ENCODE measurements at places on chromosomes 16 and 17.

GRCh38 chr17:82127704-82128103, 29.7 kb upstream of the FASN start:
- no peak for DNase-seq

- no peak for DNase-seq
Measured at GRCh38 chr16:68458551-68458950, 10.2 kb upstream of the SMPD3 start.

DNA sequence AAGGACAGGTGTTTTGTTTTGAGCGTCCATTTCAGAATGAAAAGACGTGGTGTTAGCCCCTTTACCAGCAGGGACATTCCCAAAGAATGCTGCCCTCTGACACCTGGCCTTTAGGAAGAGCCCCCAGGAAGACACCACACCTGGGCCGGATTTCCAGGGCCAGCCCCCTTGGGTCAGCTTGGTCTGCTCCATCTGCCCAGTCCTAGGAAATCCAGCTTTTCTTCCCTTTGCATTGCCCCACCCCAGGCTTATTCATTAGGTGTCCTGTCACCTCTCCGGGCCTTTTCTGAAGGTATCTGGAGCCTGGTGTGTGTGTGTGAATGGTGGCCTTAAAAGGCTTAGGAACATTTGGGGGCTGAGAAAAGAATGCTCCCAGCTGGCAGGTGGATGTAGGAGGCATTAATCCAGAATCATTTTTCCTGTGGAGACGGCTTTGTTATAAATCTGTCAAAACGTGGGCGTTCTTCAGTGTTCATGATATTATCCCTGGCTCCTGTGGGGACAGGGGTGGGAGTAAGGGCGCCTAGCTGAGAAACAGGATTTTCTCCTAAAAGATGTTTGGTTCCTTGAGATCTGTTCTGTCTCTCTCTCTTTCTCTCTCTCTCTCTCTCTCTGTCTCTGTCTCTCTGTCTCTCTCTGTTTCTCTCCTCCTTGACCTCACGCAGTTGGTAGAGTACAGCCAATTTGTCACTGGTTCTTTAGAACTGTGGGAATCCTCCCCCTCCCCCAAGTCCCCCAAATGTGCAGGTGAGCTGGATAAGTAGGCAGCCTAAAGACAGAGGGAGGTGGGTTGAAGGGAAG, 84.0 kb downstream of the NTN1 start:
- no peak for DNase-seq

DNA sequence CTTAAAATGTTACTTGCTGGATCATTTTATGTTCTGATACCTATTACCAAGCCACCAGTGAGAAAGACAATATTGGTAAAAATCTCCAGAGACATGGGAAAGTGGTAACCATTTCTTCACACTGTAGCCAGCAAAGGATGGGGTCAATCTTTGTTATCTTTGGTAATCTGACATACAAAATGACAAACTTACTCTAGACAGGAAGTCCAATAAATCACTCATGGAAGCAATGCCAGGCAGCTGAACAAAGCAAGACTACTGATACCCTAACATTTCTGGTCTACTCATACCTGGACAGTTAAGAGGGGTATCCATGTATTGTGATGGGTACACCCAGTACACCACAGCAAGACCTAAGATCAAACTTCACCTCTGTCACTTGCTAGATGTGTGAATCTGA, 19.0 kb downstream of the GRB2 start:
- DNase-seq = no peak

GRCh38 chr16:88290850-88291830, 91.6 kb upstream of the ZNF469 start:
- DNase-seq = no peak

DNA sequence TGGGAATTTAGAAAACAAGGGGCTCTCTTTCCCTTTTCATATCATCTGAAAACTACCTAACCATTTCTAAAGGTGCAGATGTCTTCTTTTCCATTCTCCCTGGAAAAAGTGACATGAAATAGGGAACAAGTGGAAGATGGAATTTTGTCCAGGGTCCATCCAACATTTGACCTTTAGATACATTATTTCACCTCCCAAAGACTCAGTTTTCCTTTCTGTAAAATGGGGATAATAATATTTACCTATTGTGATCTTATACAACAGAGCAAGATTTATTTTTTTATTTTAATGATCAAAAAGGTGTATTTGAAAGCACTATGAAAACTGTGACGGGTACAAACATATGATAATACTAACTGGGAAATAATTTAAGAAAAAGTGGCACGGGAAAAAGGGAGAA, 106.3 kb downstream of the HS3ST3A1 start:
- DNase-seq = no peak

GRCh38 chr16:19020689-19021088, 37.0 kb downstream of the TMC7 start:
- DNase-seq = no peak

- DNase-seq = no peak
Measured at GRCh38 chr17:33803199-33803685, 451.8 kb upstream of the CCL2 start.

- no peak for DNase-seq
Measured at GRCh38 chr17:82920715-82921114, 80.9 kb upstream of the ZNF750 start.

DNA sequence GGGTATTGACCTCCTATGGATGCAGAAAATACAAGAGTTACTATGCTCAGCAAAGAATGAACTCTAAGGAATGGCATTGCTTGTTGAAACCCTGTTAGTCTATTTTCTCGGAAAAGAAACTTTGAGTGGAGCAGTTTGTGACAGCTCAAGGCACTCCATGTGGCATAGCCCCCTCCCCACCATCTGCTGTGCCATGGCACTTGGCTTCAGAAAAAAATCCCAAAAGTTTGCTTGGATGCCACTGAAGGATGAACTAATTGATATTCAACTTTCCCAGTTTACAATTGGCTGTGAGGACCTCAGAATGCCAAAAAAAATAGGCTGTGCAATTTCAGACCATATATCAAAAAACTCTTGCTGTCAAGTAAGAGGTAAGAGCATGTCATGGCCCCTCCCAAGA, 1.8 kb downstream of the KRT31 start:
- no peak for DNase-seq

DNA sequence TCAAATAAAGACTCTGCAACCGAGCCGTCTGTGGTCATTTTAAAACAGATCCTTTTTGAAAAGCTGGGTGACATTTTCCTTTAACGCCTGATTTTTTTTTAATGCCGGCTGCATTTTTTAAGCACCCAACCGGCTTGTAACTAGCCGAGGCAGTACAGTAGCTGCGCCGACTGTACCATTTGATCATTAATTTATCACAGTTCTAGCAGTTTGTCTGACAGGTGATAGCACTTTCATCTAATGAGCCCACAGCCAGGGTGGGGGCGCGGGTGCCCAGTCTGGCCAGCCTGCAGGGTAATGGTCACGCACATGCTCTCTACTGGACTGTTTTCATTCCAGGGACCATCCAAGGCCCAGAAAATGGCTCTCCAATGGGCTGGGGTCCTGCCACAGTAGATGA, 68.8 kb downstream of the IRX5 start:
- DNase-seq = no peak

DNA sequence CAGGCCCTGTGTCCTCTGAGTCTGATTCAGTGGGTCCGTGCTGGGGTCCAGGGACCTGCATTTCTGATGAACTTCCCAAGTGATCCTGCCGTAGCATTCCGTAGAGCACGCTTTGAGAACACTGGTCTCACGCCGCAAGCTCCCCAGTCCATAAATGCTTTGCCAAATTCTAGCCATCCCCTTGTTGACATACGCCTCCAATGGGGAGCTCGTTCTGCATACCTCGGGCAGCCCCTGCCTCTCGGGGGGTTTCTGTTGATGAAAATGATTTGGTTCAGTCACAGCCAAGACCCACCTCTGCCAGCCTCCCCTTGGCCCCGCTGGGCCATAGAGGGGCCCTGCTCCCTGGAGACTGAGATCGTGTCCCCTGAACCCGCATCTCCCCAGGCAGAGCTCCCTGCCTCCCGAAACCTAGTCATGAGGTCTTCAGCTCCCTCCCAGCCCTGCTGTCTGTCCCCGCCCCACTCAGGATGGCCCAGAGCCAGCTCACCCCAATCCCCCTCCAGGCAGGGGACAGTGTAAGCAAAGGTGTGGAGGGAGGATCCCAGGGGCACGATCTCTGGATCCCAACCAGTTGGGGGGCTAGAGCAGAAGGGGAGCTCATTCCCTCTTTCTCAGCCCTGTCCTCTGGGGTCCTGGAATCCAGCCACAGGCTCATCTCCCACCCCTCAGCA, 16.2 kb upstream of the SPNS2 start:
- no peak for DNase-seq

GRCh38 chr17:49694847-49695697, 12.7 kb downstream of the SLC35B1 start:
- DNase-seq = no peak

DNA sequence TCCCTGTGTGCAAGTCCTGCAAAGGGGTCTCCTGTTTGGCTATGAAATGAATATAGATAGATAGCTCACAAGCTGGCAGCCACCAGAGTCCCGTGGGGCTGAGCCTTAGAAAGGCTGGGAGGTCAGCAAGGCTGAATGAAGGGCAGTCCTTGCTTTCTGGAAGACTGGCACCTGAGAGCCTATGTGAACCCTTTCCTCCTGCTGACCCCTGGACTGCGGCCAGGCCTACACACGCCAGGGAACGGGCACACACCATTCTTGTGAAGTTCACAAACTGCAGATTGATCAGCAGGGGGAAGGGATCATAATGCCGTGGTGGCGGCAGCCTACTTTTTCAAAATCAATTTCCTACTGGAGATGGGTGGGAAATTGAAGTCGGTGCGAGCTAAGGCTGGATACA, 985 bp upstream of the C17orf107 start:
- DNase-seq = no peak

- no peak for DNase-seq
Measured at GRCh38 chr16:50839920-50840729, 98.2 kb downstream of the CYLD start.

DNA sequence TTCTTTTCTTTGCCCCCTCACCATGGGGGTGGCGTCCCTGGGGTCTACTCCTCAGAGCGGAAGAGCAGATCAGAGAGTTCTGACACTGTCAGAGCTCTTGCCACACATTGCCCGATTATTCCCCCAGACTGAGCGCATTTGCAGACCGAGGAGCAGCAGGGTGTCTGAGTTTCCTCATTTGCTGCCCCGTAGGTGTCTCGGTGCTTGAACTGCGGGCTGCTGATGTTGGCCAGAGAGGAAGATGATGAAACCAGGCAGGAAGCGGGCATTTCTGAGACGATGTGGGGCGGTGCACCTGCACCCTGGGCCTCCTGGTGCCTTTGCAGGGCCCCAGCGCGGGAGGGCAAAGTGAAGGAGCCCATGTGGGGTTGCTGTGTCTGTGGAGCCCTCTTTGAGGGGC, 55.2 kb downstream of the ARSG start:
- no peak for DNase-seq

DNA sequence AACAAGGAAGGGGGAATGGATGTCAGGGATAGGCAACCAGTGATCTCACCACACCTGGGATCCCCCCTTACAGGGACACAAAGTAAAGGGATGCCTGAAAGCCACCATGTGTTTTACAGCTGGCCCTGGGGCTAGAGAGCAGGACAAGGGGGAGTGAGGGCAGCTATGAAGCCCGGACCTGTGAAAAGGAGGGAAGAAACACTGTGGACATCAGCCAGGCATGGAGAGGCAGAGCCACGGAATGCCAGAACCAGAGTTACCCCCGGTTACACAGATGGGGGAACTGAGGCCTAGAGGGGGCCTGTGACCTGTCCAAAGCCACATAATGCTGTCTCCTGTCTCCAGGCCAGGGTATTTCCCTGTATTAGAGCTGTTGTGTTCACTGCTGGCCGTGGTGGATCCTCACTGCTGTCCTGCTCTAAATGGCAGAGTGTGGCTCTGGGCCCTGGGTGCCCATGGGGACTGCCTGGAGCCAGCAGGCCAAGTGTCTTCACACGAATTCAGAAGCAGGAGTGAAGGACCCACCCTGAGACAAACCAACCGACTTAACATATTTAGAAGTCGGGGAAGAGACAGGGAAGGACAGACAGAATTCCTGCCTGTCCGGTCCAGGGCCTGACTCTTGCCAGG, 29.7 kb upstream of the ITGA3 start:
- DNase-seq = no peak

DNA sequence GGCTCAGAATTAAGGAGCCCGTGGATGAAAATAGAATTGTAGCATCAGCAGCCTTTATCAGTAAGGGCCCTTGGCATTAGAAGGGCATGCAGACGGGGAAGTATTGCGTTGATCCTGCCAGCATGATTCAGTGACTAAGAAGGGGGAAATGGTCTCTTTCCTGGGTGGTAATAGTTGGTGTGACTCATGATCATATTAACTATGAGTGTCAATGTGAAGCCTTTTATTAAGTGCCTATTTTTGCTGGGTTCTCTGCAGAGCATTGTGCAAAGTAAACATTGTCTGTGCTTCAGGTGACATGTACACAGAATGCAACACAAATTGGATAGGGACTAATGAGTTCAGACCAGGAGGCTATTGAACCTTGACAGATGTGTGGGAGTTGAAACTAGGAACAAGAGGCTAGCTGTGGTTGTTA, 24.5 kb downstream of the RCVRN start:
- DNase-seq = no peak

DNA sequence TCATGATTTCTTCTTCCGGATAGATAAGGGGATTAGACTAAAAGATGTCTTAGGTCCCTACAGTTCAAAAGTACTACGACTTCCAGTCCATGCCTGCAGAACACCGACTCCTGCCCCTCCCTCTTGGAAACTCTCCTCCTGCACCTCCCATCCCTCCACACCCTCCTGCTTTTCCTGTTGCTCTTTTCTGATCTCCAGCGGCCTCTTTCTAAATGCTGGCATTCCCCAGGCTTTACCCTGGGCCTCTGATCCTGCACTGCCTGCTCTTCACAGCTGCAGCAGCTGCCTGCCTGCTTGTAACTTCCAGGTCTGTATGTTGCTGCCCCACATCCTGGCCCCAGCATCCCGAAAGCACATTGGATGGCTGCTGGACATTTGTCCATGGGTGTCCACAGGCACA, 154.2 kb downstream of the KCNJ12 start:
- no peak for DNase-seq

- DNase-seq = no peak
Measured at GRCh38 chr16:70777973-70778406, 23.0 kb downstream of the VAC14 start.

DNA sequence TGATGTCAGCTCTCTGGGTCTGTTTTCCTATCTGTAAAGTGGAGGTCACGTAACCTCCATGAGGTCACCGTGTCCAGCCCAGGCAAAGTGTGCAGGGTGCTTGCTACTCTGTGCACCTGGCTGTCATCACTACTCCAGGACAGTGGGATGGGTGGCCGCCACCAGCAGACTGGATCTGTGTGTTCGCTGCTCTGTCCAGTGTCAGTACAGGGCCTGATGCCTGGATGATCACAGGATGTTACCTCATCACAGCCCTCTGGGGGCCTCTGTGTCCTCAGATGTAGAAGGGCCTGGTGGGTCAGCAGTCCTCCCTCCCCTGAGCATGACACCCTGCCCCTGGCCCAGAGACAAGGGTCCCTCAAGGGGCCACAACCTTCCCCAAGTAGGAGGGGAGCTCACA, 80.0 kb downstream of the KCNJ18 start:
- no peak for DNase-seq

GRCh38 chr16:87075319-87075860, 241.8 kb downstream of the C16orf95 start:
- no peak for DNase-seq

- DNase-seq = no peak
Measured at GRCh38 chr16:87133966-87134627, 183.1 kb downstream of the C16orf95 start.

All from stromal cell of bone marrow (primary cell).